ENCODE measurements at places on chromosomes 1 and 21.
A peak's percentile ranks its signal among the peaks of the same experiment; 100 is the strongest.

GRCh38 chr1:153372571-153372970 is 2.9 kb downstream of the S100A12 start:
- DNase-seq, result no peak

- no peak for DNase-seq
Measured at GRCh38 chr1:153570874-153571273, 5.2 kb upstream of the S100A2 start.

DNA sequence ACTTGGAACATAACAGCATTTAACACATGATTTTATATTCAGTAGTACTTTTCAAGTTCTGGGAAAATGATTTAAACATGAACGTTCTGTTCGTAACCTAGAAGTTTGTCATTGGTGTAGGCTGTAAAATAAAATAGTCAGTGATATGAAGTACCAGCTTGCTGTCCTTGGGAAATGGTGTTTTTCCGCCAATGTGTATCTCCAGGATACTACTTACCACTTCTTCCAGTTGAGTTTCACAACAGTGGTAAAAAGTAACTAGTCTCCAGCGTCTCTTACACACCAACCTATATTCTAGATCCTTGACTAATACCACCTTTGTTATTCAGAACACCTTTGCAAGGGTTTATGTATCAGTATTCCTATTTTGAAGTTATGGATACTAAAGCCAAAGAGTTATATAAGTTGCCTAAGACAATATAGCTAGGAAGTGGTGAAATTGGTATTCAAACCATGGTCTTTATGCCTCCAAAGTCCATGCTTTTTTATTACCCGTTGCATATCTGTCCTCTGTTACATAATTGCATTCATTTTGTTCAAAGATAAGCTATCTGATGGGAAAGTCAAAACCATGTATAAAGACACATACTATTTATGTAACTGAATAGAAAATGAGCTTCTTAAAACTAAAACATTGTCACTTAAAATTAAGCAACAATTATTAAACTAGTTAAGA is 43.1 kb downstream of the HOOK1 start:
- no peak for DNase-seq

GRCh38 chr1:36367066-36367465 is 18.7 kb downstream of the STK40 start:
- DNase-seq, result no peak

- no peak for DNase-seq
Measured at GRCh38 chr1:29667951-29668350, 431.6 kb downstream of the PTPRU start.

DNA sequence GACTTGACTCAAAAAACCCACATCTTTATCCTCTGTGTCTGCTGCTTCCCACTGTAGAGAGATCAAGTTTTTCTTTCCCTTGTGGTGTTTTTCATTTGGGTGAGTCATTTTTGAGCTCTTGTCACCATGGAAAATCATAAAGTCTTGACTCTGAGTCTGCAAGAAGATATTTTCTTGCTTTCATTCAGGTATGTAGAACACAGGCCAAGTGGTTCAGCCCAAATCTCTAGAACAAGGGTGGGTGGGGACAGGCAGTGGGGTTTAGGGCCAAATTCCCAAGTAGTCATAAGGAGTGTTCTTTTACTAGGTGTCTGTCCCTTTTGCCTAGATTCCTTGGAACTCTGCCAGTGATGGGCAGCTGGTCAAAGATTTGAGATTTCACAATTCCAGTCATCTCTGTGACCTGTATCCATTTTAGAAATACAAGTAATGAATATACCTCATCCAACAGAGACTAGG is 21.5 kb upstream of the ARHGAP29 start:
- DNase-seq, result no peak

DNA sequence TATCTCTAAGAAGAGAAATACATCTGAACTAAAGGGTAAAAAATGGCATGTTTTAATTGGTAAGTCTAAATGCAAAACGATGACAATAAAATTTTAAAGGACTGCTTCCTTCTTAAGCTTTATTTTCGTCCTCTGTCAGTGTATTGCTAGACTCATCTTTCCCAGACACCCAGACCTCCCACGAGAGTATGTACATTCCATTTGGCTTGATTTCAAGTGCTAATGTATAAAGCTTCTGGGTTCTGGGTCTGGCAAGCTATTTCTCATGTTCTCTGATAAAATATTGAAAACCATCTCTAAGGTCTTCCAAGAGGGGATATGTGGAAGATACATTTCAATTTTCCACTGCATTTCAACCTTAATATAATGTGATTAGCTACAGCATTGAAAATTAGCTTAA is 24.6 kb upstream of the SLC2A1 start:
- no peak for DNase-seq

- no peak for DNase-seq
Measured at GRCh38 chr1:159067699-159068621, 8.6 kb downstream of the AIM2 start.

- no peak for DNase-seq
Measured at GRCh38 chr1:92795166-92795565, 10.3 kb upstream of the EVI5 start.

- DNase-seq, result no peak
Measured at GRCh38 chr1:75124510-75124909, 9.7 kb upstream of the LHX8 start.

DNA sequence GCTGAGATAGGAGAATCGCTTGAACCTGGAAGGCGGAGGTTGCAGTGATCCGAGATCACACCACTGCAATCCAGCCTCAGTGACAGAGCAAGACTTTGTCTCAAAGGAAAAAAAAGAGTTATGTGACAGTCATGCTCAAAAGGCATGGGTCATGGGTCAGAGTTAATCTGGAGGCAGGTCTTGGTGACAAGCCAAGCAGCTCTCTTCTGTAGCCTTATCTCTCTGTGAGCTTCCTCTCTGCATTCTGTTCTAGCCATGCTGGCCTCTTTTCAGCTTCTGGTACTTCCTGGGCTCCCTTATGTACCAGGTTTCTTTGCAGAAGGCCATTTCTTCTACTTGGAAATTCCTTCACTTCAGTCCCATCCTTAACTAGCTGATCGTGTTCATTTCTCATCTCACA is 63.6 kb downstream of the NGF start:
- DNase-seq, result no peak

- no peak for DNase-seq
Measured at GRCh38 chr1:118437664-118438063, 252.6 kb upstream of the SPAG17 start.

- no peak for DNase-seq
Measured at GRCh38 chr1:202553560-202554038, 156.7 kb downstream of the SYT2 start.

DNA sequence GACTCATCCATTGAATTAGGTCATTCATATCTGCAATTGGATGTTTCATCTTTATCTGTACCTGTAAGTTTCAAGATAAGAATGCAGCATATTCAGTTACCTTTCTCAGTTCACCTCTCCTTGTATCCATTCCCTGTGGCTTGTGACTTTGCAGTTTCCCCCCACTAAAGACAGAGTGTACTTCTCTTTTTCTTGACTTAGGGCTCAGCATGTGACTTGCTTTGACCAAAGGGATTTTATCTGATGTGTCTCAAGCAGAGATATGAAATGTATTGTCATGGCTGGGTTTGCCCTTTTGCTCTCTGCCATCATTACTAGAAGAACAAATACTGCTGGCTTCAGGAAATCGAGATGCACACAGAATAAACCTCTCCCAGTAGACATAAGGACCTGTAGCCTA is 754.8 kb downstream of the ADGRL2 start:
- DNase-seq, result no peak

DNA sequence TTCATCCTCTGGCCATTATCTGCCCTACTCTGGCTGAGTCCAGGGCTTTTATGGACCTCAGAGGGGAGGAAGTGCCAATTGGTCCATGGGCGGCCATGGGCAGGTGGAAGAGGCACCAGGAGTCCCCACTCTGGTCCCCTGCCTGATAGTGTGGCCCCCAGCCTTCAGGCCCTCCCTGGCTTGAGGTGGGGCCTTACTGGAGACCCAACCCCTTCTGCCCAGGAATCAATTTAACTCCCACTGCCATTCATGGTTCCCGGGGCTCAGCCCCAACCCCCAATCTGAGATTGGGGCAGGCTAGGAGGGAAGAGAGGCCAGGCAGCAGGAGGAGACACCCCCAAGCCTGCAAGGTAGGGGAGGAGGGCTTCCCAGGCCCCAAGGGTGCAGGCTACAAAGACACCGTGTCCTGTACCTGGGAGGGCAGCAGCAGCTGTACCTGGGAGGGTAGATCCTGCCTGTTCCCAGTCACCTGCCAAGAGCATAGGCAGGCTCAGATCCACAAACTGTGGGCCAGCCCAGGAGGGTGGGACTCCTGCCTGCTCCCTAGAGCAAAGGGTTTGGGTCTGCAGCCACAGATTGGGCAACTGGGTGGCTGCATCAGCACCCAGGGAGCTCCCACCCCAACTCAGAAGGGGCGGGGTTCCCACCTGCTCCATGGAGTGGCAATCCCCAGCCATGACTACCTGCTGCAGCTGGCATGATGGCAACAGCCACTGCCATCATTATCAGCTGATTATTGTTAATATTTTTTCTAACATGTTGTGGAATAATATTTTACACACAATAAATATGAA is 1044.1 kb upstream of the B3GALT2 start:
- no peak for DNase-seq

DNA sequence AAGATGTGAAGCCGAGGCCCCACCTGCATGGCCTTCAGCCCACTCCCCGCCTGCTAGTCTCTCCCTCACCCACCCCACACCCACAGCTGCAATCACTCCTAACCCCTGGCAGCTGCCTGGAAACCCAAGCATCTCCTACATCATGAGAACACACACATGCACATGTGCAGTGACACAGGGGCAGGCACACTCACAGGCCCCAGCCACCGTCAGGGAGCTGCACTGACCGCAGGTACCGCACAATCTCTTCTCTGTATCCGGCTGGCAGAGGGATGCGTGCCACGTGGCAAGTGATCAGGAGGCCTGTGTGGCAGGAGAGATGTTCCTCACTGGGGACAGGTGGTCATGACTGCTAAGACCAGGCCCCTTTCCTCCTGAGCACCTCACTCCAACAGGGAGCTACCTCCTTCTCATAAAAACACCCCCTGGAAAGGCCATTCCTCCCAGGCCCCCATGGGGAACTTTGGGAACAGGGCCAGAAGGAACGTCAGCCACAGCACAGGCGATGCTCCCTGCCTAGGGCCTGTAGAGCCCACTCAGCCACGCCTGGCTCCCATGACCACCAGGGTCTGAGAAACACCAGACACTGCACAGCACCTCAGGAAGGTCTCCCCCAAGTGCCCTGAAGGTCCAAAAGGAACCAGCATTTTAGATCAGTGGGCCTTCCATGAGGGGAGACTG is 6.0 kb downstream of the LSS start:
- DNase-seq, result no peak

- no peak for DNase-seq
Measured at GRCh38 chr1:51912881-51913280, 34.4 kb upstream of the NRDC start.

- no peak for DNase-seq
Measured at GRCh38 chr1:18458133-18459092, 22.3 kb upstream of the KLHDC7A start.

DNA sequence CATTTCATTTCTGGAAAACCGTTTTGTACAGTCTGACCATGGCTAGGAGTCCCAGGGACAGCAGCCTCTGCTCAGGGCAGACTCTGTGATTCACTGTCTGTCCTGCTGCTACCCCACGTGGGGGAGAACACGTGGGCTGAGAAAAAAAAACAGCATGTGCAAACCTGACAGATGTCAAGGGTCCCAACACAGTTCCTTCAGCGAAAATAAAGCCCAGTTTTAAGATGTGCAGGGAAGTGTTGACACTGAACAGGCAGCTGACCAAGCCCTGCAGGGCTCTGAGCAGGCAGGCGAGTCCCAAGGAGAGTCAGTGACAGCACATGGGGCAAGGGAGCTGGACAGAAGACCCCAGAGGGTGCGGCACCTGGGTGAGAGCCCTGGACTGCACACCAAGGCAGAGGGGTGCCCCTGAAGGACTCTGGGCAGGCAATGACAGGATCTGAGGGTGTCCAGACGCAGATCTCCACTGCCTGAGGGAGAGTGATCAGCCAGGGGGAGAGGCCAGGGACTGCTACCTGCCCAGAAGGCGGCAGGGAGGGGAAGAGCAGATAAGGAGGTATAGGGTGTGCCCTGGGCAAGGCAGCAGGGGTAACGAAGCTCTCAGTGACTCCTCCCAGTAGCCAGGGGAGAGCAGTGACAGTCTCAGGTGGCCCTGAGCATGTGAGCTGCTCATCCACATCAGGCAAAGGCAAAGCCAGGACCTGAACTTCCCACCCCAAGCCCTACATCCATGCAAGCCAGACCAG is 5.1 kb upstream of the SPATC1L start:
- DNase-seq, result no peak

- DNase-seq, result no peak
Measured at GRCh38 chr1:71561729-71562128, 480.9 kb upstream of the ZRANB2 start.

GRCh38 chr21:15141261-15141970 is 76.6 kb upstream of the NRIP1 start:
- DNase-seq, result no peak

DNA sequence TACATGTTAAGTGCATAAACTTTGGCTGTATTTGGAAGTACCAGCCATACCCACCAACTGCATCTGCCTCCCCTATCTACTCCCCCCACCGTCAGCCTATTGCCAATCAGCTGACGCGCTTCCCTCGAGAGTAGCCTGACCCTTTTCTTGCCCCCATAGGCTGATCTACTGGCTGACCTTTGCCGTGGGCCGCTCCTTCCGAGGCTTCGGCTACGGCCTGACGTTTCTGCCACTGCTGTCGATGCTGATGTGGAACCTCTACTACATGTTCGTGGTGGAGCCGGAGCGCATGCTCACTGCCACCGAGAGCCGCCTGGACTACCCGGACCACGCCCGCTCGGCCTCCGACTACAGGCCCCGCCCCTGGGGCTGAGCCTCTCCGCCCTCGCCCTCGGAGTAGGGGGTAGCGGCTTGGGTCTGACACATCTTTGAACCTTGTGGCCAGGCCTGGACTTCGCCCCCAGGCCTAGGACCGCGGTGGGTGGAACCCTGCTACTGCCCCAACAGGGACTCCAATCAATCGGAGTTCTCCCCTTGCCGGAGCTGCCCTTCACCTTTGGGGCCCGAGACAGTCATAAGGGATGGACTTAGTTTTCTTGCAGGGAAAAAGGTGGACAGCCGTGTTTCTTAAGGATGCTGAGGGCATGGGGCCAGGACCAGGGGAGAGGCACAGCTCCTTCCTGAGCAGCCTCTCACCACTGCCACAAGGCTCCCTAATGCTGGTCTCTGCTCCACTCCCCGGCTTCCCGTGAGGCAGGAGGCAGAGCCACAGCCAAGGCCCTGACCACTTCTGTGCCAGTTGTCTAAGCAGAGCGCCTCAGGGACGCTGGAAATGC is 4.0 kb downstream of the GLMP start:
- peak; percentile 15 for DNase-seq

DNA sequence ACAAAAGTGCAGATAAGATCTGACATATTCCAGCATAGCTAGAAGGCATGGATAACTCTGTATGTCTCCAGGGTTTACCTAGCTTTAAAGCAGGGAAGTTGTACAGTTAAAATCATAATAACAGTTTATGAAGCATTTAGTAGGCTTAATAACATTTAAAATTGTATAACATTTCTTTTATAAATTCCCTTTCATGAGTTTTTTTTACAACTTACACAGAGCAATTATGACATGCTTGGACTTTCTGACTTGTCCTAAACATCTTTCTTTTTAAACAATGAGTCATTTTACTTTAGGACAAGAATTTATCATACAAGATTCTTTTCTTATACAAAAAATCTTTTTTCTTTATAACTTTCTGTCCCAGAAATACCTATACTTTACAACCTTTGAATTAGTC is 408.5 kb upstream of the NEGR1 start:
- no peak for DNase-seq

GRCh38 chr1:172478485-172478884 is 34.6 kb upstream of the PIGC start:
- DNase-seq, result no peak

Data from stimulated activated CD4-positive, alpha-beta T cell treated with anti-CD3 and anti-CD28 coated beads, Interleukin-4, amount 100 ng/mL, for 1 hour (primary cell).